Activated naive CD4-positive, alpha-beta T cell treated with Interleukin-2 at 50 U/mL for 16 hours (primary cell): ENCODE measurements at places on chromosomes 6 and 20.

DNA sequence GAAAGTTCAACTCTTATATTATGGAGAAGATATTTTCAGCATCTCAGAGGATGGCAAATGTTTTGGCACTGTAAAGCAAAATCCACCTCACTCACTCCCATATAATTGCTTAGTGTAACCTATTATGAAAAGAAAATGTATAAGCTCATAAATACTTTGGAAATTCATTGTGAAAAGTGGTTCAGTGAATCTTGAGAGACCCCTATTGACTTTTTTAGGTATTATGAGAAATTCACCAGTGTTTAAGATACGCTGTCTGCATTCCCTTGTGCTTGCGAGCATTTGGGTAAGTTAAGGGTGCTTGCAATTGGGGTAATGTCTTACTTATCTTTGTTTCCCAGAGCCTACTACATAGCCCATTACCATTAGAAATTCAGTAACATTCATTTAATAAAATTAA, 66.3 kb upstream of the BMP5 start:
- DNase-seq, result no peak

GRCh38 chr6:35218021-35218420, 4.3 kb downstream of the SCUBE3 start:
- DNase-seq, result no peak

GRCh38 chr20:60446267-60447111, 488.3 kb downstream of the CDH26 start:
- DNase-seq, result no peak

DNA sequence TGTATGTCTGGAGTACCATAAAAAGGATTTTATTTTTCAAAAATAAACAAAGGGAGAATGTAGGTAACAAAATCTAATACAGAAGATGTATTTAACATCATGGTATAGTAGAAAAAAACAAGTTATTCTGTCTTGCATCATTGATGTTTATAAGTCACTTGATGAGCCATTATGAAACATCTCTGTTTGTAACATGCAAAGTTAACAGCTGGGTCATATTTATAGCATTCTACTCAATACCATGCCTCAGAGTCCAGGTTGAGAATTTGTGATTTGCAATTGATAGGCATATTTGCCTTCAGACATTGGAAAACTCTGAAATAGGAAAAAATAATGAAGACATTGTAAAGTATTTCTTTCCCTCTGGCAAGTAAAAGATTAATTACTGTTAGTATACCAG, 52.3 kb upstream of the IL20RA start:
- no peak for DNase-seq

- DNase-seq, result no peak
Measured at GRCh38 chr6:116168148-116168547, 42.2 kb upstream of the COL10A1 start.
